ENCODE measurements at places on chromosomes 3 and 15. TPM values are rescaled to one million over a fixed set of nuclear protein-coding genes. Genes with fewer than 3 reads are reported as not detected.

The AGTR1 gene
- polyA plus RNA-seq: 0.32 TPM

The COMMD2 gene
- 21.3 TPM for polyA plus RNA-seq

The ELL3 gene
- 0.89 TPM for polyA plus RNA-seq

The QARS1 gene
- polyA plus RNA-seq: 381 TPM

GRCh38 chr3:157148196-157148889 is 11.6 kb downstream of the CCNL1 start:
- no peak overlapping the region for H3K4me3 ChIP-seq
- DNase-seq: no peak
- no peaks in the 10 kb centered on the region for H3K27me3 ChIP-seq
- H3K27ac ChIP-seq: no peak overlapping the region
- peaks cover 81% of the 10 kb centered on the region for H3K36me3 ChIP-seq

DNA sequence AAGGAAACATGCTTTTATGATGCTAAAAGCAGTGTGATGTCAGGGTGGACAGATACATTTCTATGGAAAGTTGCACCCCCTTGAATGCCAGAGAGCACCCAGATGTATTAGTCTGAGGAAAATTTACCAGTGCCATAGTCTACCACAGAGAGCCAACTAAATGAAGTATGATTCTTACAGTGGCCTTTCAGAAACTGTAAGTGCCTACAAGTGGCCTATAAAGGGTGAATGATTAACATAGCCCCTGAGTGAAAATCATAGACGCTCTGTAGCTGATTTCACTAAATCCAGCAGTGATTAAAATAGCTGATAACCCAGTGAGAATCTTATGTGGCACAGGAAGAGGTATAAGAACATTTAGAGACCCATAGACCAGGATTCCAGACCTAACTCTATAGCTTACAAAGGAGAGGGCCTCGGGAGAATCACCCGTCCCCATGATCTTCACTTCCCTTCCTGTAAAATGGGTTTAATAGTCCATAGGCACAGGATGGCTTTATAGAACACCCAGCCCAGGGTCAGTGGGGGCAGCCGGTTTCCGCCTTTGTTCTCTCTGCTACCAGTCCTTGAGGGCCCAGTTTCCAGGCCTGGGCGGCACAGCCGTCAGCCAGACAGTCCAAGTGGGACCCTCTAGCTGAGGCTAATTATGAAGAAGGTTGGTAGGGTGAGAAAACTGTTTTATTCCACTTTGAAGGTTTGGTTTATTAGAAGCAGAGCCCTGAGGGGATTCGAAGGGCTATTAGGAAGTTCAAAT is 35.5 kb upstream of the CACNA2D3 start:
- H3K4me3 ChIP-seq: no peak overlapping the region
- H3K36me3 ChIP-seq: no peaks in the 10 kb centered on the region
- no peaks in the 10 kb centered on the region for H3K4me1 ChIP-seq
- H3K27ac ChIP-seq: no peak overlapping the region
- H3K27me3 ChIP-seq: no peaks in the 10 kb centered on the region
- DNase-seq: no peak

DNA sequence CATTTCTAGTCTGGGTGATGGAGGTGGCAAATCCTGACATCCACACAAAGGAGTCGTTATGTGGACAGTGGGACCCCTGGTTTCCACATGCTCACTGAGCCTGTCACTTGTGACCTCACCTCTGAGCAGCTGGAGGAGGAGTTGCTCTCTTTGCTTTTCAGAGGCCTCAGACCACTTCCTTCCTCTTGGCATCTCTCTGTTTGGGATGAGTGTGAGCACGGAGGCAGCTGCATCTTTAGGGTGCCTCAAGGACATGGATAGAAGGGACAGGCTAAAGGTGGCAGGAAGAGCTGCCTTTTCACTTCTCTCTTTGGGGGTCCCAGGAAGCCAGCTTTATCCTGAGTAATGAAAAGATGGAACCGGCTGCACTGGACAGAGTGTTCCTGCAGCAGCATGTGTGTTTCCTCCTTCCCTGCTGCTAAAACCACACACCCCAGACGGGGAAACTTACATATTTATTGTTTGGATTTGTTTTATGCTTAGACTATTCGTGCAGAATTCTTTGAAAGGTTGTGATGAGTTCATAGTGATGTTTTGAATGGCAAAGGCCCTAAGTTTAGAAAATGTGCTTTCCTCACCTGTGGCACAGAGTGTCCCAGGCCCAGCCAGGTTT is 31.8 kb downstream of the GPR171 start:
- H3K27me3 ChIP-seq: 0 out of 2 replicates have a peak, but pooled peaks cover 5% of the 10 kb centered on the region
- H3K27ac ChIP-seq: no peak overlapping the region
- no peak overlapping the region for H3K4me3 ChIP-seq
- DNase-seq: no peak
- no peaks in the 10 kb centered on the region for H3K36me3 ChIP-seq

GRCh38 chr15:56734013-56734635 is 815 bp upstream of the ZNF280D start:
- H3K27ac ChIP-seq: no peak overlapping the region
- H3K27me3 ChIP-seq: no peaks in the 10 kb centered on the region
- peaks cover 16% of the 10 kb centered on the region for H3K4me1 ChIP-seq

GRCh38 chr3:176513604-176514003 is 683.7 kb downstream of the TBL1XR1 start:
- H3K27ac ChIP-seq: no peak overlapping the region
- H3K4me3 ChIP-seq: no peak overlapping the region
- H3K27me3 ChIP-seq: no peaks in the 10 kb centered on the region
- H3K4me1 ChIP-seq: no peaks in the 10 kb centered on the region
- no peak for DNase-seq
- H3K36me3 ChIP-seq: no peaks in the 10 kb centered on the region

DNA sequence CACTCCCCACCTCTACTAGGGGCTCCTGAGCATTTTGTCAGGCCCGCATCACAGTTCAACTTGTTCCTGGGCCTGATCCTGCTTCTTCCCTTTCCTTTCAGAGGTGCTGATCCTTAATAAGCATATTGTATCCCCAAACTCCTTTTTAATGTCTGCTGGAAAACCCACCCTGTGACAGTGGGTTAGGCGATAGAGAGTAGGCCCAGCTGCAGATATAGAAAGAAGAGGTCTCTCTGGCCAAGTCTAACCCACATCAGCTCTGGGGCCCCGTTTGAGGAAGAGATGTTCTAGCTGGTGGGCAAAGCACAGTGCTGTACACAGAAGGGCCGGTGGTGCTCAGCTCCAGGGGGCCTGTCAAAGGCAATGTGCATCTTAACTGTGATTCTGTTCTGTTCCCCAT is 34.3 kb upstream of the ST6GAL1 start:
- no peak for DNase-seq
- no peak overlapping the region for H3K4me3 ChIP-seq
- no peaks in the 10 kb centered on the region for H3K36me3 ChIP-seq
- no peaks in the 10 kb centered on the region for H3K4me1 ChIP-seq

- H3K4me3 ChIP-seq: no peak overlapping the region
- H3K4me1 ChIP-seq: peaks cover 64% of the 10 kb centered on the region
- no peak for DNase-seq
- H3K27ac ChIP-seq: no peak overlapping the region
- H3K27me3 ChIP-seq: no peaks in the 10 kb centered on the region
These were observed 167.2 kb upstream of the TLE3 start for GRCh38 chr15:70264738-70265465.

DNA sequence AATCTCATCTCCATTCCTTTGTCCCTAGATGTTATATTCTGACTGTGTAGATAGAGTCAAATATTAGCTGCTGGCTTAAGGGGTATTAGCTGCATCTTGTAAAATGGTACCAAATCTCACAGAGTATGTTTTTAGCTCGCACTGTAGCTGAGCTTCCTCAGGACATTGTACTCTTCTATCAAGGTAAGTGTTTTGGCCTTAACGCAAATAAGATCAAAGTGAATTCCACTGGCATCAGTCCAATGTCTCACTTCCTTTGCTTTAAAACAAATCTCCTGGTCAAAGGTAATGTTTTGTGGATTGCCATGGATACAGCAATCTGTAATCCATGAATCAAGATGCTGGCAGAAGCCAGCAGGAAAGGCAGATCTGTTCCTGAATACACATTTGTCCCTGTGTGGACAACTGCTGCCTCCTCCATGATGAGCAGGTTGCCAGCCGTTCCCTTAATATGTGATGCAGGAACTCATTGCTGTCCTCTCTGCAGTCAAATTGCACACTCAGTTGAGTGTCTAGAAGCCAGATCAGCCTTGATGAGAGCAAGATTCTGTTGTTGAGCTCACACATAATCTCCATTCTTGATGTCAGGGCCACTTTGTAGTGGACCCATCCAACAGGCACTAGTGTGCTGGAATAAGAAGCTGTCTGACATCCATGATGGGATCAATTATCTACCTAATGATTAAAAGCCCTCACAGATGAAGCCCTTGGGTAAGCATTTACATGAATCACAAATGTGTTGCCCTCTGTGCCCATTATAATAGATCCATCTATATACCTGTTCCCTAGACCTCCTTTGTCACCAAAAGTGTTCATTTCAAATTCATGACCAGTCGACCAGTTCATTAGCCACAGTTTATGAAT is 96.6 kb upstream of the AGTR1 start:
- H3K4me1 ChIP-seq: no peaks in the 10 kb centered on the region
- no peak overlapping the region for H3K4me3 ChIP-seq
- no peaks in the 10 kb centered on the region for H3K27me3 ChIP-seq

- DNase-seq: no peak
- H3K4me1 ChIP-seq: peaks cover 2% of the 10 kb centered on the region
- no peak overlapping the region for H3K4me3 ChIP-seq
- no peaks in the 10 kb centered on the region for H3K27me3 ChIP-seq
These were observed 59.6 kb downstream of the MGLL start for GRCh38 chr3:127762787-127763105.

DNA sequence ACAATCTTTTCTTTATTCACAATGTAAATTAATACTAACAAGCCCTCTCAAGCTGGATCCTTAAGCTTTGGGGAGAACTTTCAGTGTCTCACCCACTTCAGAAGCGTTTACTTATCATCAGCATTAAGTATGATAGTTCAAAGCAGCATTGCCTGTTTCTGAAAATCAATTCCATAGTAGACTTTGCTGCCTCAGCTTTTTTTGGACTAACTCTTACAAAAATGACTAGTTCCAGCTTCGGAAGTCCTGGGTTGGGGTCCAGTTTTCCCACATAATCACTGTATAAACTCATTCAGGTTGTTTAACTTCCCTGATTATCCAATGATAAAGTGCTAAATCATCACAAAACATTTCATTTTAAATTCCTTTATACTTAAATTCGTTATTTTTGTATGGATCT is 114.4 kb downstream of the NR2F2 start:
- H3K27me3 ChIP-seq: no peaks in the 10 kb centered on the region
- H3K27ac ChIP-seq: no peak overlapping the region
- no peaks in the 10 kb centered on the region for H3K36me3 ChIP-seq
- H3K4me1 ChIP-seq: no peaks in the 10 kb centered on the region

GRCh38 chr3:52310861-52311575 is 5.1 kb upstream of the DNAH1 start:
- H3K36me3 ChIP-seq: no peaks in the 10 kb centered on the region
- no peak overlapping the region for H3K27ac ChIP-seq
- H3K4me3 ChIP-seq: no peak overlapping the region
- H3K4me1 ChIP-seq: peaks cover 92% of the 10 kb centered on the region
- no peak for DNase-seq

DNA sequence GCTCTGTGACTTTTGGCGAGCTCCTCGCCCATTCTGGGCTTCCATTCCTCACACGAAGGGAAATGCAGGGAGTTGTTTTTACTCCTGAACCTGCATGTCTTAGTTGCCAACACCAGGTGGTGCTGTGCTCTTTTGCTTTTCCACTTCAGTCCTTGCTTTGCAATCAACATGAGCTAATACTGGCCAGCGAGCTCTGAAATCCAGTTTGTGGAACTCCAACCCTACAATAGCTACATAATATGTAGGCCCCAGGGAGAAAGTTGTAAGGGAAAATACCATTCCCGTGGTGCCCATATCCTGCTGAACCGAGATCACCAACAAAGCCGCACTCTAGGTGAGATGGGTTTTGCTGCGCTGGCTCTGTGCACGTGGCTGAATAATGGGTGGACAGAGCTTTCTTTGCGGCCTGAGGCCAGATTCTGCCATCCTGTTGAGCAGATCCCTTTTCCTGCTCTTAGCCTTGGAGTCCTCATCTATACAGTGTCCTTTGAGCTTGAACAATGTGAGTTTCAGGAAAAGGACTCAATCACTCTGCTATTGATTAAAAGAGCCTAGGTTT is 25.0 kb downstream of the LSM3 start:
- peak; percentile 70 for DNase-seq
- no peaks in the 10 kb centered on the region for H3K36me3 ChIP-seq
- no peak overlapping the region for H3K4me3 ChIP-seq
- H3K27ac ChIP-seq: no peak overlapping the region
- no peaks in the 10 kb centered on the region for H3K27me3 ChIP-seq
- H3K4me1 ChIP-seq: peaks cover 3% of the 10 kb centered on the region

Data from SK-N-SH (cell line).